ENCODE measurements at places on chromosomes 12 and 14. TPM values are rescaled to one million over a fixed set of nuclear protein-coding genes. Genes with fewer than 3 reads are reported as not detected.

The SLC5A8 gene
- total RNA-seq, result not detected

The VWF gene
- total RNA-seq, result 0.04 TPM

The FUT8 gene
- total RNA-seq, result 95.2 TPM

The EFS gene
- total RNA-seq, result not detected

All from activated CD8-positive, alpha-beta memory T cell treated with anti-CD3 and anti-CD28 coated beads for 36 hours (primary cell).